ENCODE measurements at places on chromosomes 12 and 14.

DNA sequence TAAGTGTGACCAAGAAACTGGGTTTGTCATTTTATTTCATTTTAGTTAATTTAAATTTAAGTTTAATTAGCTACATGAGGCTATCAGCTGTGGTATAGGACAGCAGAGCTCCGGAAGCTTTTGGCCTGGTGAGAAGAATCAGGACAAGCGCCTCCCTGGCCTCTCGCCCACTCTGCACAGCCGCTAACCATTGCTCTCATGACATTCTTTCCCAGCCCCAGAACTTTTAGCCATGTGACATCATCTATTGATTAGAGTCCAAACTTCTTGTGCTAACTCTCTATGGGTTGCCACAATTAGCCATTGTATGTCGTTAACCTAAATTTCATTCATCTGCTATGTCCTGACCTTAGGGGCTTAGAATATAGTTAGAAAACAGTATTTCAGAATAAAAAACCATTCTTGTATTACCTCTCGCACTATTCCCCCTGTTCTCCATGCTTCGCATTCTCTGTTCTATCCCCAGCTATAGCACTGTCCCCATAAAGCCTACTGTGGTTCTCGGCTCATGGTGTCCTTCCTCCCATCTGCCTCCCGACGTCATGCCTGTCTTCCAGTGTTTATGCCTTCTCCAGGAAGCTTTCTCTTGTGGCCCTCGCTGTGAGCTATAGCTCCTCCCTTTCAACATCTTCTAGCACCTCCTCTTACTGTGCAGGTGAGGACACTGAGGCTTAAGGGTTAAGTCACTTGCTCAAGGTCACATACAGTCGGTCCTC is 23.5 kb downstream of the SSH1 start:
- no peak for ATAC-seq

DNA sequence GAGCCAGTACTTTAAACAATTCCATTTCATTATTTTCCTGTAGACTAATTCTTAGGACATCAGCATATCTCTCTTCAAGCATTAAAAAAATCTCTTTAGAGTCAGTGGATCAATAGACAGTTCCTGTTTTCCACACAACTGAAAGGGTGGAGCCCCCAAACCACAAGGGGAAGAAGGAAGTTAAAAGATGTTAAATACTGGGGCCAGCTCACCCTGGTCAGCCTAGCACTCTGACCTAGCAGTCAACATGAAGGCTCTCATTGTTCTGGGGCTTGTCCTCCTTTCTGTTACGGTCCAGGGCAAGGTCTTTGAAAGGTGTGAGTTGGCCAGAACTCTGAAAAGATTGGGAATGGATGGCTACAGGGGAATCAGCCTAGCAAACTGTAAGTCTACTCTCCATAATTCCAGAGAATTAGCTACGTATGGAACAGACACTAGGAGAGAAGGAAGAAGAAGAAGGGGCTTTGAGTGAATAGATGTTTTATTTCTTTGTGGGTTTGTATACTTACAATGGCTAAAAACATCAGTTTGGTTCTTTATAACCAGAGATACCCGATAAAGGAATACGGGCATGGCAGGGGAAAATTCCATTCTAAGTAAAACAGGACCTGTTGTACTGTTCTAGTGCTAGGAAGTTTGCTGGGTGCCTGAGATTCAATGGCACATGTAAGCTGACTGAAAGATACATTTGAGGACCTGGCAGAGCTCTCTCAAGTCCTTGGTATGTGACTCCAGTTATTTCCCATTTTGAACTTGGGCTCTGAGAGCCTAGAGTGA is at the start of gene LYZ:
TSS of gene LYZ (plus strand) at position 220 of the 777 bp plus-strand sequence. CDS start at position 248, 28 bp downstream.
- ATAC-seq = no peak

- ATAC-seq = no peak
Measured at GRCh38 chr12:100724071-100724470, 70.5 kb upstream of the ANO4 start.

- peak; percentile 36 for ATAC-seq
Measured at GRCh38 chr12:1634590-1635191, 5.7 kb downstream of the WNT5B start.

GRCh38 chr12:62800707-62801400 is 134.1 kb downstream of the PPM1H start:
- ATAC-seq = no peak

DNA sequence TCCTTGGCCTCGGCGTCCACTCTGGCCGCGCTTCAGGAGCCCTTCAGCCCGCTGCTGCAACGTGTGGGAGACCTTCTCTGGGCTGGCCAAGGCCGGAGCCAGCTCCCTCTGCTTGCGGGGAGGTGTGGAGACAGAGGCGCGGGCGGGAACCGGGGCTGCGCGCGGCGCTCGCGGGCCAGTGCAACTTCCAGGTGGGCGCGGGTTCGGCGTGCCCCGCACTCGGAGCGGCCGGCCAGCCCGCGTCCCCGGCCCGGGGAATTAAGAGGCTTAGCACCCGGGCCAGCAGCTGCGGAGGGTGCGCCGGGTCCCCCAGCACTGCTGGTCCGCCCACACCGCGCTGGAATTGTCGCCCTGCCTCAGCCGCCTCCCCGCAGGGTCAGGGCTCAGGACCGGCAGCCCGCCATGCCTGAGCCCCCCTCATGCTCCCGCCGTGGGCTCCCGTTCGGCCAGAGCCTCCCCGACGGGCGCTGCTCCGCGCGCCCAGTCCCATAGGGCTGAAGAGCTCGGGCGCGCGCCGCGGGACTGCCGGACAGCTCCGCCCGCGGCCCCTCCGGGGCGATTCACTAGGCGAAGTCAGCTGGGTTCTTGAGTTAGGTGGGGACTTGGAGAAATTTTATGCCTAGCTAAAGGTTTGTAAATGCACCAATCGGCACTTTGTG is 673.9 kb downstream of the SLC16A7 start:
- no peak for ATAC-seq

GRCh38 chr12:49154221-49154620 is 23.0 kb upstream of the TUBA1B start:
- no peak for ATAC-seq

- ATAC-seq = no peak
Measured at GRCh38 chr14:54137614-54137961, 181.0 kb upstream of the BMP4 start.

GRCh38 chr14:57182760-57183503 is 85.8 kb downstream of the EXOC5 start:
- ATAC-seq = no peak

- ATAC-seq = peak; percentile 59
Measured at GRCh38 chr14:69708586-69709560, 58.1 kb upstream of the SRSF5 start.

- peak; percentile 66 for ATAC-seq
Measured at GRCh38 chr14:59126714-59127436, 61.6 kb upstream of the DAAM1 start.

DNA sequence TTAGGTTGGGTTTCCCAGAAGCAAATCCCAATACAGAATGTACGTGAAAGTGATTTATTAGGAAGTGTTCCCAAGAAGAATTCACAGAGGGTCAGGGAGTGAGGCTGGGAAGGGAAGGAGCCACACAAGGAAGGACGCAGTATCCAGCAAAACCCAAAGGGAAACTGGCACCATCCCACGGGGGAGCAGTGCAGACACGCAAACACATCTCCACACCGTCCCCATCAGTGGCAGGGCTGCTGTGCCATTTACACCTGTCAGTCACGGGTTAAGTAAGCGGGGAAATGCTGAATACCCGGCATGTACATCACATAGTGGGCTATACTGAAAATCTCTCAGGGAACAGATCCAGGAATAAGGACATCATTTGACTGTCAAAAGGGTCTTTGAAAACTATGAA is 93.9 kb downstream of the SLC38A1 start:
- ATAC-seq = no peak

- no peak for ATAC-seq
Measured at GRCh38 chr12:11067514-11067913, 5.4 kb upstream of the TAS2R46 start.

All from activated CD4-positive, CD25-positive, alpha-beta regulatory T cell treated with anti-CD3 and anti-CD28 coated beads, Interleukin-2, amount 50 U/mL, for 24 hours (primary cell).